Colonic mucosa (tissue), 4 donors: ENCODE measurements at places on chromosomes 1 and 21. TPM values are rescaled to one million over a fixed set of nuclear protein-coding genes. Genes with fewer than 3 reads are reported as not detected.

Gene NBPF19
- 9.8 TPM for total RNA-seq

Gene UBASH3A
- total RNA-seq: 1.5 TPM

GRCh38 chr21:39334611-39335010, 14.3 kb downstream of the HMGN1 start:
- H3K36me3 ChIP-seq: no peaks in the 10 kb centered on the region
- H3K27me3 ChIP-seq: no peaks in the 10 kb centered on the region
- H3K27ac ChIP-seq: no peak overlapping the region
- DNase-seq: no peak
- H3K4me1 ChIP-seq: no peaks in the 10 kb centered on the region

Gene WNT3A
- total RNA-seq: not detected

DNA sequence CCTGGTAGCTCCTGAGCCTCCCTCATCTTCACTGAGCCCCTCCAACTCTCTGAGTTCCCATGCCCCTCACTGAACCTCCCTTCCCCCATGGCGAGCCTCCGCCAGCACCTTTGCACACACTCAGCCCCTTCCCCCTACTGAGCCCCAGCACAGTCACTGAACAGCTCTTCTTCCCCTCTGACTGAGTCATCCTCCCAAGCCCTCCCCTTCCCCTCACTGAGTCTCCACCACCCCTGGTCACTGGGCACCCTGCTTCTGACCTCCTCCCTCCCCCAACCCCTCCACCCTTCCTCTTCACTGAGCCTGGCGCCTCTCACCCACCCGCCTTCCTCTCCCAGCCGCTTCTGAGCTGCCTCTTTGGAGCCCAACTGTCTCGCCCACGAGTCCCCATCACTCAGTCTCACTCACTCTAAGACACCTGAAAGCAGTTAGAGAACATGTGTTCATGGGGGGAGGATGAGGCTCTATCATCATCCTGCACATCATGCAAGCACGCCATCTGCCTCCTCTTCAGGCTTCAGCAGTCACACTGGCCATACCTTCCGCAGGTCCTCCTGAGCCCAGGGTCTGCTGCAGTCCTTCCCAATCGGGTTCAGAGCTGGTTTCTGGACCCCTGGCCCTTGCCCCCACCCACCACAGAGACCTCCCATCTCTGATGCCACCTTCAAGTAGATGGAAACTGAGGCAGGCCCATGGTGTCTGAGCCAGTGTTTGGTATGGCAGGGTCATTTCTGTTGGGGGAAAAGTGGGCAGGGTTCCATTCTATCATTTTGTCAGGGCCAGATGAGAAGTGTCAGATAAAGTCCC, 2.0 kb upstream of the TRNP1 start:
- no peak for DNase-seq
- H3K4me3 ChIP-seq: no peak overlapping the region
- peaks cover 4% of the 10 kb centered on the region for H3K4me1 ChIP-seq
- H3K36me3 ChIP-seq: no peaks in the 10 kb centered on the region

Gene LYPD8
- total RNA-seq: 310 TPM

DNA sequence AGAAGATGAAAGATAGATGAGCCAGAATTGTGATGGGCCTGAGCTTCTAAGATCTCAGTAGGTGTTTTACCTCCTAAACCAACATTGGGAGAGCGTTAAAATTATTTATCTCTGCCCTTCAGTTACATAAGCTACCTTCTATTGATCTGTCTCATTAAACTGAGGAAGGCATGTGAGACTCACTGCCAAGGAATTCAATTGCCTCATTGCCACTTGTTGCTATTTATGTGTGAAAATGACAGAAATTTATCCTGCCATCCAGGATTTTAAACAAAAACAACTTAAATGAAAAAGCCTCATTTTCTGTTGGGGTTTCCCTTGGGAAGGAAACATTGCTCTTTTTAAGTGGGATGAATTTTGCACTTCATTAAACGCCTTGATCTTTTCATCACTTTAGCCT, 78.7 kb upstream of the RUNX1 start:
- H3K4me1 ChIP-seq: no peaks in the 10 kb centered on the region
- H3K27me3 ChIP-seq: no peaks in the 10 kb centered on the region
- no peak overlapping the region for H3K27ac ChIP-seq

DNA sequence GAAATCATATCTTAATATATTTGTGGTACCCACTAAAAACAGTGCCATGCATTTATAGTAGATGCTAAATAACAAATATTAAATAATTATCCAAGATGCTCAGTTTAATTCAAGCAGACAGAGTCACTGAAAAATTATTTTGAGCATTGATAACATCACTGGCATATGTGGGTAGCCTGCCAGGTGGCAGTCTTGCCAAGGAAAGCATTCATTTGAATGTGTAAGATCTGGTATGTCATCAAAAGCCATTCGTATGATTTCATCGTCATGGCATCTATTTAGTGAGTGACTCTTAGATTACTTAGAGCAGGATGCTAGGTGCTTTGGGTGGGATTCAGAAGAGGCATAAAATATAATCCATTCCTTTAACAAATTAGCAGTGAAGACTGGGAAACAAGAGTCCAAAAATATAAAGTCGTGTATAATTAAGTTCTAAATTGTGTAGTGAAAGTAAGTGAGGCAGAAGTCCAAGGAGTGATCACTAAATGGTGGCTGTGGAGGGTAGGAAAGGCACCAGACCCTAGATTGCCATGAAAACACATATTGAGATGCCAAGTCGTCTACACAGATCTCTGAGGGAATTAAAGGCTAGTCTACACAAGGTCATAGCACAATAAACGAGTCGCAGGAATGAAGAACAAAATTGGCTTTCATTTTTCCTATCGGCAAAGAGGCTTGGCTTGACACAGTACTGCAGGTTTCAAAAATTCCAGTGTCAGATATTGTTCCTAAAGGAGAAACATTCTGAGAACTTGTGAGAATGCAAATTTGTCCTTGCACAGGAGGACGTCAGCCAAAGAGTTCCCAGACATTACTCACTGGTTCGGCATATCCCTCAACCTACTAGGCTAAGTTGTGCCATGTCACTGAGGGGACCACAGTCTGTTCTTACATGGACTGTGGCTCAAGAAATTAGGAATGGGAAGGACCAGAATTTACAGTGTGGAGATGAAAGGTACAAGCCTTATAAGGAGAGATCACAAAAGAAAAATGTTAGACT, 130.8 kb downstream of the LYPLAL1 start:
- no peak overlapping the region for H3K4me3 ChIP-seq
- no peaks in the 10 kb centered on the region for H3K4me1 ChIP-seq
- DNase-seq: no peak
- H3K27me3 ChIP-seq: no peaks in the 10 kb centered on the region

GRCh38 chr1:25194572-25195020, 37.7 kb downstream of the SYF2 start:
- no peaks in the 10 kb centered on the region for H3K27me3 ChIP-seq
- H3K36me3 ChIP-seq: no peaks in the 10 kb centered on the region
- H3K27ac ChIP-seq: no peak overlapping the region
- DNase-seq: no peak
- peaks cover 8% of the 10 kb centered on the region for H3K4me1 ChIP-seq
- H3K4me3 ChIP-seq: no peak overlapping the region

Gene OR6N1
- total RNA-seq: not detected
